ENCODE measurements at places on chromosomes 2 and 18.

DNA sequence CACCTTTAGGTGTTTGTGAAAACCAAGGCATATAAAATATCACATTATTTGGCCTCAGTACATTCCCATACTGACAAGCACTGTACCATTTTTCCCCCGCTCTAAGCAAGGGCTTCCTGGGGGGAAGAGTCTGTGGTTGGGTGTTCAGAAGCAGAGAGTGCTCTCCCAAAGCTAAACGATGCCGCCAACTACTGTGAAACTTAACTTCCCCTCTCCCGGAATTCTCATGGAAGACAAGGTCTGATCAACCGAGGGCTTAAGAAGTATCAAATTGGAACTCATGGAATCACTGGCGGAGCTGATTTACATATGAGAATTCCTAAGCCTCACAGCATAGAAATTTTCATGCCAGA is 433 bp upstream of the MFF start:
- DNase-seq = peak; percentile 66

DNA sequence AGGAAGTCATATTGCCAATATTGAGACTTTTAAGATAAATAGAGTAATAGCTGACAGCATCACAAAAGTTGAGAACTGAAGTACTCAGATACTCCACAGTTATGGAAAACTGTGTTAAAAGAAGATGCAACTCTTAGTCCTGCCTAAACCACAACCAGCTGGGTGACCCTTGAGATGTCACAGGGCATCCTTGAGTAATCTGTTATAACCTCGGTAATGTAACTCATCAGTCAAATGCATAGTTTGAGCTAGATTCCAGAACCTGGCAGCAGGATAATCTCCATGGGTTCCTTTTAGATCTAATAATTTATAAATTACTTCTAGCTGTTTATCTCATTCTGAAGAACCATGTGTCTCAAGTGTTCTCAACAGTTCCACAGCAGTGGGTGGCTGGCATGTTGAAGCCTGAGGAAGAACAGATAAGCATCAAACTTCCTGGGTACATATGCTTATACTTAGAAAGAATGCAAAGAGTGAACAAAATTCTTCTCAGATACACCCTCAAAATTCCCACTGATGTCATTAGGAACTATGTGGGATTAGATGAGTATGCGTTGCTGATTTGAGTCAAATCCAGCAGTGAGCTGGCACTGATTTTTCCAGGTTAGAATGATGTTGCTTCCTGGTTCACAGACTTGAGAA is 304.1 kb upstream of the ERBB4 start:
- no peak for DNase-seq

- DNase-seq = no peak
Observed at GRCh38 chr2:179953359-179953758, 53.7 kb downstream of the CWC22 start.

- DNase-seq = peak; percentile 33
Observed at GRCh38 chr2:71299507-71299906, 32.1 kb upstream of the ZNF638 start.

GRCh38 chr2:10159581-10160131 is 37.1 kb downstream of the RRM2 start:
- no peak for DNase-seq

- no peak for DNase-seq
Observed at GRCh38 chr18:56391931-56392590, 246.3 kb downstream of the TXNL1 start.

DNA sequence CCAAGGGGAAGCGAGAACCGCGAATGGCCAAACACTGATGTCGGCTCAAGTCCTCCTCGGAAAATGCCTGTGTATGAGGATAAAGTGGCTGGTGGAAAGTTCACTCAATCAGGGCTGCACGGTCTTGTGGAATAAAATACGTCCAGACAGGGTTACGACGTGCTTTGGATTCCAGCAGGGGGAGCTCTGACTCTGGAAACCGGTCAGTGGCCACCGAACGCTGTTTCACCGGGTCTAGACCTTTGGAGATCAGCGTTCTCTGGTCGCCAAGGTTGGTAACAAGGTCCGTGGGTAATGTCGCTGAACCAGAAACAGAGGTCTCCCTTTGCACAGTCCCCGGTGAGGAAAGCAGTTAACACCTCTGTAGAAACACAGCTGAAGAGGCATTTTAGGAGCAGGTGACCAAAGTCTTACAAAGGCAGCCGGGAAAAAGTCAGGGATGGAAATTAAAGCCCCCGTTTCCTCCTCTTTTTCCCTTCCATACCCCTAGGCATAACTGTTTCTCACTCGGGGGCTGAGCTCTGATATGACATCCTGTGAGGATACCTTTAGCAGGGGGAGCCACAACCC is 47.8 kb downstream of the CDCA7 start:
- DNase-seq = peak; percentile 81

- no peak for DNase-seq
Observed at GRCh38 chr2:162245781-162246180, 2.5 kb upstream of the FAP start.
